Stimulated activated naive CD4-positive, alpha-beta T cell treated with Interleukin-2 at 50 U/mL for 16 hours (primary cell): ENCODE measurements at places on chromosomes 3 and 15.

DNA sequence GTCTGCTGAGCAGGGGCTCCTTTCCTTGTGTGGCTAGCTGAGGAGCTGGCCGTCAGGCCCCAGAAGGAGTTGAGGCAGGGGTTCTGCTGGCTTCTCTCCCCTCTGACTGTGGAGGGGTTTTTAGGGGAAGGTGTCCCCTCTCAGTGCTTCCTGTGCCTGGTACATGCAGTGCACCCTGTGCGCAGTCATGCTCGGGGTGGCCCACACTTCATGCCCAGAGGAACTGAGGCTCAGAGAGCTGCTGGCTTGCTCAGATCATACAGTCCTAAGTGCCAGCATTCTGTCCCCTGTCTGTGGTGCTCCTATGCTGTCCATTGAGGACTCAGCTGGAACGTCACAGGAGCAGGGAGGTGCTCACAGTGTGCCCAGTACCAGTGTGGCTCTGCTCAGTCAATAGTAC is 67.9 kb upstream of the PLXNA1 start:
- DNase-seq = no peak

DNA sequence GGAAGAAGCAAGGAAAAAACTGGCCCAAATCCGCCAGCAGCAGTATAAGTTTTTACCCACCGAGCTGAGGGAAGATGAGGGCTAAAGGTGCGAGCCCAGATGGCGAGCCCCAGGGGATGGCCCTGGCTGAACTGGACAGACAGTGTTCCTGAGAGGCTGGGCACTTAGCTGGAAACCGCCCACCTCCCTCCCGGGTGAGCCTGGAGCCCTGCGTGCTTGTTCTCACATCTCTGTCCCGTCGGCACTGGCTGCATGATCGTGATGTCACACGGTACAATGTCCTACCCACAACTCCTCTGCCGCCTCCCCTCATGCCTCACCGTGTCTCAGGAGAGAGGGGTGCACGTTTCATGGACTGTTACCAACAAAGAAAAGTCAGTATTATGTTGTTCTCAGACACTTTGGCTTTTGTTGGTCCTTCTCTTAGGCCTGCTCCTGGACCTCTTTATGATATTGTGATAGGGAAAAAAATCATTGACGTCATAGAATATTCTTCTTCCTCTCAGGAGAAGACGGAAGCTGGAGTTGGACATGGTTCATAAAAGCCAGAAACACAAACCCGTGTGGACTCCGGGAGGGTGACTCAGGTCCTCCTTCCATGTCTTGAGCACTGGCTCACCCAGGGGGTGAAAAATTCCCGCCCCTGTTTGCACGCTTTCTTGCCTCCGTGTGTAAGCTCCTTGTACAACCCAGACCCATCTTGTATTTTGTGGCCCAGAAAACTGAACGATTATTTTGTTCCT is 201.8 kb upstream of the TPM1 start:
- no peak for DNase-seq

DNA sequence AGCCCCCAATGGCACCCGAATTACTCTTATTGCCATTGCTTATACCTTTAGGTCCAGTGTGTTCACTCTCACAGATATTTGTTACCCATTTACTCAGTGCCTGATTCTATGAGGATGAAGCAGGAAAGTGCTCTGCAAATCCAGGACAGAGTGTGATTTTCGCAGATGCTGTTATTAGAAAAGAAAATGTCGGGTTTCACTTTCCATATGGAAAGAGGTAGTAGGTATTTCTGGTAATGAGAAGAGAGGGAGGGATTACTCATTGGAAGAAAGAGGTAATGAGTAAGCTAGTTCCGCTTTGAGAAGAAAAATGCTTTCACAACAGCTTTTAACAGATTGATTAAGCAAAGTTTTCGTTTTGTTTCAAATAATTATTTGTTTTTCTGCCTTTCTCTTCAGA is 336.3 kb upstream of the CFAP20DC start:
- no peak for DNase-seq

DNA sequence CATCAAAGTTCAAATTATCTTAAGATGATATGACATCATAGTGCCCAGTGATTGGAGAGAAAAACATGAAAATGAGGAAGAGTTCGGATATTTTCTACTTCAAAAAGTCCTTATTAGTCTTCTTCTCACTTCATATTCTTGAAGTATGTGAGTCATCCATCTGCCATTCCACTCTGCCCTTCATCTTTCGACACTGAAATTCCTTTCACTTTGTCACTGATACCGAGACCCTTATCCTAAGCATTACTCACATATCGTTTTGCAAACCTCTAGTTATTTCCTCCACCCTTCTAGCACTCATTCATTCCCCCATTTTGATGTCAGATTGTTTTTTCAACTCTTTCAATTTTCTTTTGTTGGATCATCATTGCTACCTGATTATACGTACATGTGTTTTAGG is 4.0 kb downstream of the OR5H14 start:
- DNase-seq = no peak

GRCh38 chr3:128466840-128467541 is at the start of gene DNAJB8:
Gene DNAJB8 (minus strand): TSS chr3:128466890. CDS start chr3:128463245, 3,645 bp downstream.
- DNase-seq = peak; percentile 26

GRCh38 chr3:178663201-178663934 is 127.1 kb downstream of the KCNMB2 start:
- DNase-seq = no peak

DNA sequence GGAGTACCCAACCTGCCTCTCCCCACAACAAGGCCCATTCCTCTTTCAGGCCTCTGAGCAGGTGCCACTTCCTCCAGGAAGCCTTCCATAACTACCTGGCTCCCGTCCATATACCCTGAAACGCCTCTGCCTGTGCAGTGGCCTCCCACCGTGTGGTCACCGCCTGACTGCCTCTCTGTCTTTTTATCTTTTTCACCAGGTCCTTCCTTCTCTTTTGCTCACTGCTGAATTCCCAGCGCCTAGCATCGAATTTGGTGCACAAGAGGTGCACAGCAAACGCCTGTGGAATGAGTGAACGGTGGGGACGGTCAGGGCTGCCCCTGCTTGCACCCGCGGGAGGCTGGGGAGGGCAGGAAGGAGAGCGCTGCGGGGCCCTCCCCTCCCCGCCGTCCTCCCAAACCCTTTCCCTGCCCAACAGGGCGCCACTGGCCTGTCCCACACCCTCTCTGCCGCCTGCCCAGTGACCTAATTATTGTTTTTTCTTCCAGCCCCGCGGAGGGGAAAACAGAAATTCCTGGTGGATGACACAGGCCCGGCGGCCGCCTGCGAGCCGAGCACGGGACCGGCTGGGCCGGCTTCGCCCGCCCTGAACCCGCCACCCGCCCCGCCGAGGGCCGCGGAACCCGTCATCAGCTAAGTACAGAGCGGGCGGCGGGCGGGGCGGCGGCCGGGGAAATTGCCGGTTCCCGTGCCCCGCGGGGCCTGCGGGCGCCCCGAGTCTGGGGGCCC is 140.1 kb downstream of the SMAD6 start:
- no peak for DNase-seq

DNA sequence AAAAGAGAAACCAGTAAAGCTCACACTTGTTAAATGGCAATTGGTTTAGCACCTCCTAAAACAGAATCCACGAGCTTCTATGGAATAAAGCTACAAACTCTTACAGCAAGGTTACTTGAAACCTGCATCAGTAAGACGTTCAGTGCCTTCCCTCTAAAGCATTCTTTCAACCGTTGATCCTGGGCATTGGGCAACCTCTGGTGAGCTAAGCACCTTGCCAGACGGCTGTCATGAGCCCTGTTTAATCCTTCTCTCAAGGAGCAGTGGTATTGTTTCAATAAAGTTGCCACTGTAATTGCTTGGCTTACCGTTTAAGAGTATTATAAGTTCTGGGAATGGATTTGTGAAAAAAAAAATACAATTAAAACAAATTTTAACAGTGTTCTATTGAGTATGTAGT is 75.0 kb downstream of the COL8A1 start:
- no peak for DNase-seq

- DNase-seq = no peak
Observed at GRCh38 chr3:27559835-27560234, 75.7 kb upstream of the SLC4A7 start.

DNA sequence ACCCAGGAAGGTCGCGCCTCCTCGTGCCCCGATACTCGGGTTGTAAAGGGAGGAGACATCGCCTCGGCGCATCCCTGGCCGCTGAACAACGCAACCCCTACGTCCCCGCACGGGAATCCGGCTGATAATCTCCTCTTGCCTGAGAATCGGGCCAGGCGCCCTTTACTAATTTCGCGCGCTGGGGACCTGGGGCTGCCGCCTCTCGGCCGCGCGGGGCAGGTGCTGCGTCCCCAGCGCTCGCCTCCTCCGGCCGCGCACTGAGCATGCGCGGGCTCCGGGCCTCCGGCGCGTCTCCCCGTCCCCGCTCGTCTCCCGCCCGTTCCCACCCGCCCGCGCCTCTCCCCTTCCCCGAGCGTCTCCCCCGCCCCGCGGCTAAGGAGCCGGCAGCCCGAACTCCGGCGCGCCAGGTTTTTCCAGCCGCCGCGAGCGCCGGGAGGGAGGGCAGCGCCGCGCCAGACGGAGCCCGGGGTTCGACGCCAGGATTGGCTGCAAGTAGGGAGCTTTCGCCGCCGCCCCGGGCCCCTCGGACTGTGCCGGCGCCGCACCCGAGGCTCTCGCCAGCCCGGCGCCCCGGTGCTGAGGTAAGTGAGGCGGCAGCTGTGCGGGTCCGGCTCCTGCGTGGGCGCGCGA is at the start of gene CNTN4:
TSS of gene CNTN4 (plus strand) at position 469 of the 630 bp plus-strand sequence.
- no peak for DNase-seq

DNA sequence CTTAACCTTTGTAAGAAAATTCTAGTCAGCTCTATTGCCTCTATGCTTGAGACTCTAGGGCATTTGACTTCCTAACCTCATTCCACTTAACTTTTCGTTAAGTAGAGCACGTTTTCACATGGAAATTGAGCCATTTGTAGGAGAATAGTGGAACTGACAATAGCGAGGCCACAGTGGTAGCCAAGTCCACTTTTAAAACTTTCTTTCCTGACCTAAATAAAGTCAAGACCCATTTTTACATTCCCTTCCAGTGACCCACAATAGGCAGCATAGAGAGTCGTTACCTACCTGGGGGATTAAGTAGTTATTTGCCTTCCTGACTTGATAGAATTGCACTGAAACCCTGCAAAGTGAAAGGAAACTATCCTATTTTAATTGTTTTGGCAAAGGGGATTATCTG is 386.0 kb upstream of the NECTIN3 start:
- DNase-seq = no peak

DNA sequence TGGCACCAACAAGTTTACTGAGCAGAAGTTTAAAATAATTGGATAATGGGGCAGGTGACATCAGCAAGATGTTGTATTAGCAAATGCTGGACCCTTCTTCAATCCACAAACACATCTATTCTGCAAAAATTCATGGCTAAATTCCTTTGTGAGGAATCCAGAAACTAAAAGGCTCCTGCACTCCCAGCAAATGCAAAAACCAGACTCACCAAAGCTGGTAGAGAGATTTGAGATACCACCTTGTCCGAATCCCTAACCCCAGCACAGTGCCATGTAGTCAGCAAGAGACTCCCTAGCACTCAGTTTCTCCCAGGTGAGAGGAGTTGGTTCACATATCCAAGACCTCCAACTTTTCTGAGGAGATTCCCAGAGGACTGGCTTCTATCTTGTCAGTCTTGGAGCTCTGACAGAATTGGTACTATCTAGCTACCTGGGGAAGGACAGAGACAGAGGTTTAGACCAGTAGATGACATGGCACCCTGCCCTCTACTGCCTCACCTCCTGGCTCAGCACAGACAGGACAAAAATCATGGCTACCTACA is 21.8 kb downstream of the GREM1 start:
- DNase-seq = no peak

GRCh38 chr3:8441969-8442559 is 59.6 kb upstream of the LMCD1 start:
- no peak for DNase-seq

GRCh38 chr3:34533451-34533850 is 735.0 kb downstream of the PDCD6IP start:
- DNase-seq = no peak

DNA sequence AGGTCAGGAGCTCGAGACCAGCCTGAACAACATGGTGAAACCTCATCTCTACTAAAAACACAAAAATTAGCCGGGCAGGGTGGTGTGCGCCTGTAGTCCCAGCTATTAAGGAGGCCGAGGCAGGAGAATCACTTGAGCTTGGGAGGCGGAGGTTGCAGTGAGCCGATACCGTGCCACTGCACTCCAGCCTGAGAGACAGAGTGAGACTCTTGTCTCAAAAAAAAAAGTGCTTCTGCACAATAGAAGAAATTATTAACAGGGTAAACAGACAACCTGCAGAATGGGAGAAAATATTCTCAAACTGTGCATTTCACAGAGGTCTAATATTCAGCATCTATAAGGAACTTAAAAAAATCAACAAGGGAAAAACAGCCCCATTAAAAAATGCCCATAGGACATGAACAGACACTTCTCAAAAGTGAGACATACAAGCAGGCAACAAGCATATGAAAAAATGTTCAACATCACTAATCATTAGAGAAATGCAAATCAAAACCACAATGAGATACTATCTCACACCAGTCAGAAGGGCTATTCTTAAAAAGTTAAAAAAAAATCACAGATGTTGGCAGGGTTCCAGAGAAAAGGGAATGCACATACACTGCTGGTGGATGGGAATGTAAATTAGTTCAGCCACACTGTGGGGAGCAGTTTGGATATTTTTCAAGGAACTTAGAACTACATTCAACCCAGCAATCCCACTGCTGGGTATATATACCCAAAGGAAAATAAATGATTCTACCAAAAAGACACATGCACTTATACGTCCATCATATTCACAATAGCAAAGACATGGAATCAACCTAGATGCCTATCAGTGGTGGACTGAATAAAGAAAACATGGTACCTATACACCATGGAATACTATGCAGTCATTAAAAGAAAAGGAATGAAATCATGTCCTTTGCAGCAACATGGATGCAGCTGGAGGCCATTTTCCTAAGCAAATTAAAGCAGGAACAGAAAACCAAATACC is 75.5 kb downstream of the MSL2 start:
- DNase-seq = no peak

GRCh38 chr15:84034578-84035398 is 200.8 kb upstream of the GOLGA6L4 start:
- no peak for DNase-seq

- no peak for DNase-seq
Observed at GRCh38 chr3:1774597-1774996, 324.1 kb upstream of the CNTN4 start.

- DNase-seq = no peak
Observed at GRCh38 chr3:136664771-136665170, 87.4 kb downstream of the STAG1 start.

DNA sequence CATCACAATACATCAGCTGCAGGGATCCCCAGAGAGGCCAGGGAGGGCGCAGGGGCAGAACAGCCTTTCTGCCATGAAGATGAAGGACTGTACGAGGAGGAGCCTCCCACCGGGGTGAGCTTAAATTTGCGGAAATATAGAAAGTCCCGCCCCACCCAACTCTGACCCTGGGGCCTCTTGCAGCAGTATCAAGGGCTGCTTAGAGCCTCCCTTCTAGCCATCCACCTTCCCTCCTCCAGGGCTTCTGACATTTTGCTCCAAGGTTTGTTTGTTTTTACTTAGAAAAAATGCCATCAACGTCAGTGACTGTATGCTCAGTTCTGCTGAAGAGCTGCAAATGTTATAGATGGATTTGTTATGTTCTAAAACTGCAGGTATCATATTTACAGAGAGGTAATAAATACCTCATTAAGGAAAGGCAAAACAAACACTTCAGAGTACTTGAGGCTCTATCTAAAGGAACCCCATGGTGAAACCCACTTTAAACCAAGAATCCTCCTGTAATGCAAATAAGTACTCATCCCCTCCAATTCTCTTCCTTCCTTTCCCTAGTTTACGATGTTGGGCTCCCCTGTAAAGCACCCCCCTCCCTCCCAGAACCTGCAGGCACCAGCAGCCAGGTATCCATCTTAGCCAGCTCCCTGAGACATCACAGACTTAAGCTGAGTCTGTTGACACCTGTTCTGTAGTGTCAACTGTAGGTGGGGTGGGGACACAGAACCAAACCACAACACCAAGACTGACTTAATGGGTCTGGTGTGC is 30.5 kb downstream of the RFTN1 start:
- DNase-seq = no peak
